ENCODE measurements at places on chromosomes 6 and 20. TPM values are rescaled to one million over a fixed set of nuclear protein-coding genes. Genes with fewer than 3 reads are reported as not detected.

DNA sequence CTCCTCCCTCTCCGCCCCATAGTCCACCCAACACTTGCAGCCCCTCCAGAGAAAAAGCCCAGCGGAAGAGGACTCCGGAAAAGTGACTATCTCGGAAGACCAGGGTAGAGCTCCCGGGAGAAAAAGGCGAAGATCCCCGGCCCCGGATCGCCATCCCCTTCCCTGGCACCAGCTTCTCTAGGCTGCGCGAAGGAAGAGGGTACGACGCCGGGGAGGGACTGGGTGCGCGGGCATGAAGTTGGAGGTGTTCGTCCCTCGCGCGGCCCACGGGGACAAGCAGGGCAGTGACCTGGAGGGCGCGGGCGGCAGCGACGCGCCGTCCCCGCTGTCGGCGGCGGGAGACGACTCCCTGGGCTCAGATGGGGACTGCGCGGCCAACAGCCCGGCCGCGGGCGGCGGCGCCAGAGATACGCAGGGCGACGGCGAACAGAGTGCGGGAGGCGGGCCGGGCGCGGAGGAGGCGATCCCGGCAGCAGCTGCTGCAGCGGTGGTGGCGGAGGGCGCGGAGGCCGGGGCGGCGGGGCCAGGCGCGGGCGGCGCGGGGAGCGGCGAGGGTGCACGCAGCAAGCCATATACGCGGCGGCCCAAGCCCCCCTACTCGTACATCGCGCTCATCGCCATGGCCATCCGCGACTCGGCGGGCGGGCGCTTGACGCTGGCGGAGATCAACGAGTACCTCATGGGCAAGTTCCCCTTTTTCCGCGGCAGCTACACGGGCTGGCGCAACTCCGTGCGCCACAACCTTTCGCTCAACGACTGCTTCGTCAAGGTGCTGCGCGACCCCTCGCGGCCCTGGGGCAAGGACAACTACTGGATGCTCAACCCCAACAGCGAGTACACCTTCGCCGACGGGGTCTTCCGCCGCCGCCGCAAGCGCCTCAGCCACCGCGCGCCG is 822 bp downstream of the FOXQ1 start:
- DNase-seq = no peak

DNA sequence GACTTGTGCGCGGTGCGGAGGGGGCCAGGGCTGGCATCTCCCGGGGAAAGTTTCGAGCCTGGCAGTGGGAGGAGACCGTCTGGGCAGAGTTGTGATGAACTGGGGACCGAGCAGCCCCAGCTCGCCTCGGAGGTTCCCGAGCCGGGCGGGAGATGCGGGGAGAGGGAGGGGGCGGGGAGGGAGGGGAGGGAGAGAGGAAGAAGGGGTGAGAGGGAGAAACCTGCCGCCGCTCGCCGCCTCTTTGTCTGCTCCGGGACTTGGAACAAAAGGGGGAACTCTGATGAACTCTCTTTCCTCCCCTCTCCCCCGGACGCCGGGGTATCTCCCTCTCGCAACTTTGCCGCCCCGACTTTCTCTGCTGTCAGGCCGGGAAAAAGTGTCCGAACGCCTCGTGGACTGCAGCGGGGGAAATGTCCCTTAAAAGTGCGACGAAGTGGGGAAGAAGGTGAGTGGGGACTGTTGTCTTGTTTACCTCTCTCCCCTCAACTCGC is 72.7 kb downstream of the SOX4 start:
- DNase-seq = peak; percentile 39

DNA sequence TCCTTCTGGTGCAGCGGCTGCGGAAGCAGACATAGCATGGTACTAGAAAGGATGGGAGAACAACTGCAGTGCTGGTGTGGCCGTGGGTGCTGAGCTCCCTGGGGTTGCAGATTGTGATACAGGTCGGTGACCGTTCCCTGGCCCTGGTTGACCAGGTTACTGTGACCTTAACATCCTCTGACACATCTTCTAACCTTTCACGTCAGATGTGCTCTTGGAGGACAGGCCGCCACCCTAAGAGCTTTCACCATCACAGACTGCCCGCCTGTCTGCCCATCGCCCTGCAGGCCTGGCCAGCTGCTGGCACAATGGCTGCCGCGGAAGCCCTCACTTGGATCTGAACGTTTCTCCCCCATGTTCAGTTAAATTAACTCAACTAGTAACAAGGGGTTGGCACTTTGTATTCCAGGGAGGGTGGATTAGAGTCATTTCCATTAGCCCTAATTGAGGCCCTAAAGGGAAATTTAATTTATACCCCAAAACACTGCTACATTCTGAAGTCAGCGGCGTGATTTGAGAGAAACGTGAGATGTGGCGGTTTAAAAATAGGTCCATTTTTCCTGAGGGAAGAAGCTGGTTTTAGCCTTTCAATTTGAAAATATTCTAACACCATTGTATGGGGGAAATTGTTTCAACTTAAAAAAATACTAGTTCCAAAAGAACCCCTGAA is 443.9 kb upstream of the CDH4 start:
- no peak for DNase-seq

DNA sequence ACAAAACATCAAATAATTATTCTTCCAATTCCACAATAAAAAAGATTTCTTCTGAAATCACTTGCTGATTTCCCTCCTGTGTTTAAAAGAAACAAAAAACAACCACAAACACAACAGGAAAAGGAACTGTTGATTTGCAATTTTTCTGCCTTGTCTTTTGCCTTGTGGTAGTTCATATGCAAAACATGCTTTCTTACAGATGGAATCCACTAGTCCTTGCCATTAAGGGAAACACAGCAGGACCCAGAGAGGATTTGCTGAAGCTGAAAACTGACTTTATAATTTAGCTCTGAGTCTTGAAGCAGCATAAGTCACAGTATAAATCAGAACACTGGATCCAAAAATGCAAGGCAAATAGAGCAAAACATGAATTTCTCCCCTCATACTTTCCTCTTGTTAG is 328.8 kb downstream of the PHF3 start:
- no peak for DNase-seq

GRCh38 chr20:46929902-46930301 is 35.3 kb downstream of the EYA2 start:
- no peak for DNase-seq

DNA sequence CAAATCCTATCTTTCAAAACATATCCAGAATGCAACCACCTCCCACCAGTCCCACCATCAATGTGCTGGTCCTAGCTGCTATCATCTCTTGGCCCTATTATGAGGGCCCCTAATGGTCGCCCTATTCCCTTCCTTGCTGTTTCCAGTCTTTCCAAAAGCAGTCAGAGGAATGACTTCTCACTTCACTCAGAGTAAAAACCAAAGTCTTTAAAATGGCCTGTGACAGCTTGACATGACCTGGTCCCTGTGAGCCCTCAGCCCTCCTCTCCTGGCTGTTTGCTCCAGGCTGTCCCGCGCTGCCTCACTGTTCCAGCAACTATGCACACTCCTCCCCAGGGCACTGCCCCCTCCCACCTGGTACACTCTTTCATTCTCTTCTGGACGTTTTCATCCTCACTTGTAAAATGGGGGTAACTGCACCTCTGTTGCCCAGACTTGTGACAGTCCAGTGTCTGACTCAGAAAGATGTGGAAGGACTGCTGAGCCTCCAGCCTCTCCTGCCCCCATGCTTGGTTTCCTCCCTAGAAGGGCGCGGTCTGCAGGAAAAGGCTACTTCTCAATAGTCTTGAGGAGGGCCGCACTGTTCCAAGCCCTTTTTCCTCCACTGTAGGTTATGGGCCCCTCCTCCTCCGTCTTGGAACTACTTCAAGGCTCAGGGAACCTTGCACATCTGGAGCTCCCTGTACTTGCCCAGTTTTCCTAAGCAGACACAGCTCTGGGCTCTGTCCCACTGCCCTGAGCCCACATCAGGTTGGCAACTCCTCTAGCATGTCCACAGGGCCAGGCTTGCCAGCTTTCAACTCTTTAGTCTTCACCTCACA is 64.7 kb downstream of the MYH7B start:
- no peak for DNase-seq

GRCh38 chr6:12289365-12289919 is 719 bp upstream of the EDN1 start:
- peak; percentile 25 for DNase-seq

DNA sequence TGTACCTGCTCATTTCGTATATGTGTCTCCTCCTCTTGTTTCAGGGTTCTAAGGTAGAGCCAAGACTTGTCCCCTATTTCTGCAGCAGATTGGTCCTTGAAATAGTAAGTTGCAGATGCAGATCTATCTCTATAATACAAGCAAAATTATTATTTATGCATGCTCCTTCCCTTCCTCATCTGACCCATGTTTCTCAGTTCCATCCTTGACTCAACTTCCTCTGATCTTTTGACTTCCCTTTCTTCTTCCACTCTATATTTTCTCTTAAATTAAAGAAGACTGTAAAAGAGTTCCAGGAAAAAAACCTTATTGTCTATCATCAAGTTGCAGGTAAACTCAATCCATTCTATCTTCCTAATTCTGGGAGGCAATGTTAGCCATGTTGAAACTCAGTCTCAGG is 23.7 kb downstream of the PLA2G7 start:
- no peak for DNase-seq

DNA sequence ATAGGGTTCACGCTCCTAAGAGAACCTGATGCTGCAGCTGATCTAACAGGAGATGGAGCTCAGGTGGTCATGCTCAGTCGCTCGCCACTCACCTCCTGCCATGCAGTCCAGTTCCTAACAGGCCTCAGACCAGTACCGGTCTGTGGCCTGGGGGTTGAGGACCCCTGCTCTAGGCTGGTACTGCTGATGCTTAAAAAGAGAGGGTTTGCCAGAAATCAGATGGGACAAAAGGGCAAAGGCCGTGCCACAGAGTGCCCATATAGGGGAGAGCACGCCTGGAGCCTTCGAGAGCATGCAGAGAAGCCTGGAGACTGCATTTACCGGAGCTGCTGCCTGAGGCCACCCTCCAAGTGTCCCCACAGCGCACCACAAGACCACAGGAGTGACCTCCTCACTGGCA is 75.5 kb downstream of the PTPN1 start:
- DNase-seq = no peak

GRCh38 chr6:122663981-122664380 is 53.8 kb downstream of the PKIB start:
- no peak for DNase-seq

- DNase-seq = no peak
Observed at GRCh38 chr6:106430466-106430865, 69.9 kb downstream of the CRYBG1 start.

Gene IYD
- total RNA-seq = not detected

Gene GJA1
- 260 TPM for total RNA-seq

Gene TRIM15
- total RNA-seq = not detected

Gene NINL
- 10.5 TPM for total RNA-seq

Gene RRP36
- total RNA-seq = 30.5 TPM

Data from uterus (tissue), 4 donors.